Hippocampal formation (tissue), 2 donors: ENCODE measurements at places on chromosomes 7 and 10.

DNA sequence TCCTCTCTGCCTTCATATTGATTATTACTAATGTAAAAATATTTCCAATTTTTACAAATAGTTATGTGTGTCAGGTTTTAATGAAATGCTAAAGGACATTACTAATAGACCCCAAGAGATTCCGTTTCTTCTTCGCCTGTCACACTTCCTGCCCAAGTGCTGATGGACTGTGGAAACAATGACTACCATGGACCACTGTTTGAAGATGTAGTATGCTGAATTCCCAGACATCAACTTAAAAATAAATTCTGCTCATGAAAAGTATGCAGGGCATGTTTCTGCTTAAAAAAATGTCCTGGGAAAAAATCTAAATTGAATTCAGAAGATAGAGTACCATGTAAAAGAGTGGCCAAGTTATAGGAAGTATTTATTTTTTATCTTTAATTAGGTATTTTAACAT lies 52.1 kb downstream of the ST7 start:
- DNase-seq, result no peak

DNA sequence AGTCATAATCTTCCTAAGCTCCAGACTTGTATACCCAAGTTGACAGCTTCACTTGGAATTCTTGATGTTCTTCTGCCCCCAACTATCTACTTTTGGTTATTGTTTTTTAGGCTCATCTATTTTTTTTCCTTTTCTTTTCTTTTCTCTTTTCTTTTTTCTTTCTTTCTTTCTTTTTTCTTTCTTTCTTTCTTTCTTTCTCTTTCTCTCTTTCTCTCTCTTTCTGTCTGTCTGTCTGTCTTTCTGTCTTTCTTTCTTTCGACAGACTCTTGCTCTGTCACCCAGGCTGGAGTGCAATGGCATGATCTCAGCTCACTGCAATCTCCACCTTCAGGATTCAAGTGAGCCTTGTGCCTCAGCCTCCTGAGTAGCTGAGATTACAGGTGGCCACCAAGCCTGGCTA lies 36.5 kb downstream of the KMT2E start:
- DNase-seq, result no peak

GRCh38 chr10:33139181-33139646 lies 181.2 kb upstream of the ITGB1 start:
- no peak for DNase-seq

DNA sequence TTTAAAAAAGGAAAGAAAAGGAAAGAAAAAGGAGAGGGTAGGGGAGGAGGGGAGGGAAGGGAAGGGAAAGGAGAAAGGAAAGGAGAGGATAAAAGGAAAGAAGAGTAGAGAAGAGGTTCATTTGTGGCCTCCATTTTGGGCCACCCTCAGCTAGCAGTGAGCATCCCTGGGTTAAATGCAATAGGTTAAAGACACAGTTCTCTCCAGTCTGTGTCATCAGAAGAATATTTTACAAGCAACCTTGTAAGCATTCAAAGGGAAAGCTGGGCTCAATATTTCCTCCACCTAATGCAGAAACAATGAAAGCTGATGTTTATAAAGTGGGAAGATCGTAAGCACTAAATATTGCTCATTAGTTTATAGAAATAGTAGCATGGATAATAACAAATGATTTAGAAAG lies 219.1 kb upstream of the PITRM1 start:
- no peak for DNase-seq

DNA sequence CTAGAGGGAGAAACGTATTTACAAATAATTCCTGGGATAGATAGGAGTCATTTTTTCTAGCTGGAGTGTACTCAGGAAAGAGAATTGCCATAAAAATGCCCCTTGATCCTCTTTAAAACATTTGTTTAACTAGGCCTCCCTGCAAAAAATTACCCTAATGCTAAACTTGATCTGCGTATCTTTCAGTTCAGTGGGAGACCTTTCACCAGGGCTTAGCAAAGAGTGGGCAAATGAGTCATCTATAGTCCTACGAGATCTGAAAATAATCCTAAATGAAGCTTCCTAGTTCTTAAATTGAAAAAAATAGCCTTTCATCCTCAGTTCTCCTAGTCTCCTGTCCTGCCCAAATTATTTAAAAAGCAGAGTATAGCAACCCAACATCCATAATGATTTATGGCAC lies 198.6 kb upstream of the FRMD4A start:
- DNase-seq, result no peak

DNA sequence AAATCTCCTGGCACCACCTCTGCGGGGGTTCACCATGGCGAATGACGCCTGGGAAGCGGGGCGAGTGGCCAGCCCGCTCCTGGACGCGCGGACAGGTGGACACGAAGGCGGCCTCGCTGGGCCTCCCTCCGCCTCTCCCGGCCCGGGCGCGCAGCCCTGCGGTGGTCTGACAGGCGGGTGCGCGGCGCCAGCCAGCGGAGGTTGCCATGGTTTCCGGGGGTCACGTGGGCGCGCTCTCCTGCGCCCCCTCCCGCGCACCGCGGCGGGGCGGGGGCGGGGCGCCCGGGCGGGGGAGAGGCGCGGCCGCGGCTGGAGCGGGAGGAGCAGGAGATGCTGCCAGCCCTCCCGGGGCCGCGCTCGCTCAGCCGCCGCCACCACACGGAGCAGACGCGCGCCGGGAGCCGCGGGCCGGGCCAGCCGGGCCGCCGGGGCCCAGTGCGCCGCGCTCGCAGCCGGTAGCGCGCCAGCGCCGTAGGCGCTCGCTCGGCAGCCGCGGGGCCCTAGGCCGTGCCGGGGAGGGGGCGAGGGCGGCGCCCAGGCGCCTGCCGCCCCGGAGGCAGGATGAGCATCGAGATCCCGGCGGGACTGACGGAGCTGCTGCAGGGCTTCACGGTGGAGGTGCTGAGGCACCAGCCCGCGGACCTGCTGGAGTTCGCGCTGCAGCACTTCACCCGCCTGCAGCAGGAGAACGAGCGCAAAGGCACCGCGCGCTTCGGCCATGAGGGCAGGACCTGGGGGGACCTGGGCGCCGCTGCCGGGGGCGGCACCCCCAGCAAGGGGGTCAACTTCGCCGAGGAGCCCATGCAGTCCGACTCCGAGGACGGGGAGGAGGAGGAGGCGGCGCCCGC lies at the start of gene PRKAR2B:
TSS of gene PRKAR2B (plus strand) at position 359 of the 848 bp plus-strand sequence. CDS start at position 562, 203 bp downstream.
- peak; percentile 82 for DNase-seq

DNA sequence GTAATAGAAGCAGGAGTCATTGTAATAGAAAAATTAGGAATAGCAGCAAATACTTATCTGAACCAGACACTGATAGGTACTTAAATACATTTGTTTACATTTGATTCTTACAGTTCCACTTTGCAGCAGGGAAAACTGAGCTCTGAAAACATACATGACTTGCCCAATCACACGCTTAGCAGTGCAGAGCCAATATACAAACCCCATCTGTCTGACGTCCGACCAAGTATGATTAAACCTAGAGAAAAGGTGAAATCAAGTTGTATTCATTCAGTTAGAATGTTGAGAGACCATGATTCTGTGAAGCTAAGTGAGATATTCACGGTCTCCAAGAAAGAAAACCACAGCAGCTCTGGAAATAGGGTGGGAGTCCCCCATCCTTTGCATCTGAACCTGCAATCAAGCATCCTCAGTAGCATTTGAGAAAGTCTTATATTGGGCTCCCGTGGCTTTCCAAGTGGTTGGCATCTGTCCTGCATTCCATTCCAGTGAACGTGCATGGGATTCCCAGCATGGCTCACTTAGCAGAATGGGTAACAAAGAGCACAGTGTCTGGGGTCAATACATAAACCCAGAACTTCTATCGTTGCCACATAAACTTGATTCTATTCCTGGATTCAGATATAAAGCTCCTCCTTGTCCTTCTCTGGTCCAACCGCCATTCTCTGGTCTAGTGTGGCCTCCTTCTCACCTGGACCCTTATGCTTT lies 148.7 kb upstream of the RSU1 start:
- DNase-seq, result no peak

GRCh38 chr10:44102726-44103255 lies 282.1 kb downstream of the CXCL12 start:
- DNase-seq, result no peak

DNA sequence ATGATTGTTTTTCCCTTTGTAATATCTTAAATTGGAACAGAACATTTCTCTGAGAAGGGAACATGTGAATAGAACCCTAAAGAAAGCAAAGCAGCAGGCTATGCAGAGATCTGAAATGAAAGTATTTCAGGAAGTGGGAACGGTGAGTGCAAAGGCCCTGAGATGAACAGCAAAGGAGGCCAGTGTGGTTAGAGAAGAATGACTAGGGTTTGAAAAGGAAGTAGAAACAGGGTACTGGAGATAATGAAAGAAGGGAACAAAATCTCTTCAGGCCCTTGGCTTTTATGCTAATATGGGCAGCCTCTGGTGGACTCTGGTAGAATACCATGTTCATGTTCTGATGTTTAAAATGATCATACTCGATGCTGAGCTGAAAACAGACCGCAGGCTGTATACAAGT lies 22.2 kb downstream of the ARHGAP21 start:
- no peak for DNase-seq

GRCh38 chr7:254337-255037 lies 35.5 kb upstream of the FOXL3 start:
- no peak for DNase-seq

GRCh38 chr7:158957921-158958491 lies 101.6 kb downstream of the DYNC2I1 start:
- DNase-seq, result no peak

GRCh38 chr7:19116121-19117090 lies 1.0 kb downstream of the TWIST1 start:
- no peak for DNase-seq

DNA sequence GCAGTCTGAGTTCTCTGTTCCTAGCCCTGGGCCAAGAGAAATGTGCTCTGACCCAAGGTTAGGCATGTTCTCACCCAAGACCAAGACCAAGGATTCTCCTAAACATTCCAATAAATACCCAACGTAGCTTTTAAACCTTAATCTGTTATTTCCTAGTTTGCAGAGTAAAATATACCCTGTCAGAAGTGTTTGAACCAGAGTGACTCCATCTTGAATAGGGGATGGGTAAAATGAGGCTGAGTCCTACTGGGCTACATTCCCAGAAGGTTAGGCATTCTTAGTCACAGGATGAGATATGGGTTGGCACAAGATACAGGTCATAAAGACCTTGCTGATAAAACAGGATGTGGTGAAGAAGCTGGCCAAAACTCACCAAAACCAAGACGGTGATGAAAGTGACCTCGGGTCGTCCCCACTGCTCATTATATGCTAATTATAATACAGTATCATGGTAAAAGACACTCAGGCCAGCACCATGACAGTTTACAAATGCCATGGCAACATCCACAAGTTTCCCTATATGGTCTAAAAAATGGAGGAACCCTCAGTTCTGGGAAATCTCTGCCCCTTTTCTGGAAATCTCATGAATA lies 27.7 kb downstream of the PLXNA4 start:
- DNase-seq, result no peak

DNA sequence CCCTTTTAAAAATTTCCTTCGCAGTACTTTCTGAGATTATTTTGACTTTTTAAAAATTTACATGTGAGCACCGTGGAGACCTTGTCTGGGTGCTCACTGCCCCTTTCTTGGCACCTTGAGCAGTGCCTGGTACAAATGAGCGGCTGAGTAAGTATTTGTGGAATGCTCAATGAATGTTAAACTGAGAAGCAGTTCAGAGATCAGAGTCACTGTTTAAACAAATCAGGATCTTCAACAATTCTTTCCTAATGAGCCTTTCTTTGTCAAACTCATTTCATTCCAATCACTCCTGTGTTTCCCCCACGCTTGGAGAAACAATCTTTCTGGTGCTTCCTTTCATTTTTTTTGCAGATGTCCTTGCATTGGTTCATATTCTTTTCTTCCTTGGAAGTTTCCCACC lies 611.3 kb upstream of the GALNT17 start:
- DNase-seq, result no peak

DNA sequence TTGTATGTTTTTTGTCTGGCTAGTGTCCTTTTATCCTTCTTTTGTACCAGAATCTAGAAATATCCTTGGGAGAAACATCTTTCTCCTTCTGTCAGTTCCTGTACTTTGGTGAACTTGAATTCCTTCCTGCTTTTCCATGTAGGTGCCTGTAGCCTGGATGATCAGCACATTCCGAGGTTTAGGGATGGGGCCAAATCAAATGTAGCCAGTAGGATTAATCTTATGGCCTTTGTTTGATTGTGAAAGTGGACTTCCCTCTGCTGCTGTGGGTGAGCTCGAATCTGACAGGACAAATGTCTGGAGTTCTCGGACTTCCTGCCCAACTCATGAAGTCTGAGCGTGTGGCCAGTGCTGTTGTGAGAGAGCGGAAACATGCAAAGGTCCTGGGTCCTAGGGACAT lies 33.2 kb upstream of the NAMPT start:
- no peak for DNase-seq

DNA sequence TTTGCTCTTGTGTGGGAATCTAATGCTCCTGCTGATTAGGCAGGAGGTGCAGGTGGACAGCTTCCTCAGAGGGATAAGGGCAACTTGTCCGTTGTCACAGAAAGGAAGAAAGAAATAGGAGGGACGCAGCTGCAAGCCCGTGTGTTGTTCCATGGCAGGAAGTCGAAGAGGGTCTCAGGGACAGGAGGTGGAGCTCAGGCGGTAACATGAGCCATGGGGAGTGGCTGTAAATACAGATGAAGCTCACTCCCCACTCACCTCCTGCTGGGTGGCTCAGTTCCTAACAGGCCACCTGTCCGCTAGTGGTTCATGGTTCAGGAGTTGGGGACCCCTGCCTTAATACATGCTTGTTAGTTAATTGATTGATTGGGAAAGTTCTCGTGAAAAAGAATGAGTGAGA lies 101.7 kb upstream of the SFMBT2 start:
- no peak for DNase-seq

DNA sequence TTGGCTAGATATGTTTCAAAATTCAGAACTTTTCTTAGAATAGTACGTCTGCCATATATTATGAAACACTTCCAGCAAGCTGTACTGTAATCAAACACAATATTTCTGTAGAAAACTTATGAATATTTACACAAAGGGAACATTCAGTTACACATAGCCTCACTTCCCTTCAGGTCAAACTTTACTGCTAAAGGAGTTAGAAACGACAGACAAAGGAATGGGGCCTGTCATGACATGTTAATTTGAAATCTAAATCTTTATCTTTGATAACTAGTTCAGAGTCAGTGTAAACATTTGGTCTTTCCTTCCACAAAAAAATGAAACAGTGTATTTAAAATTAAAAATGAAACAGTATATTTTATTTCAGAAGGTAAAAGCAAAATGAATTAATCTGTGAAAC lies 1.0 kb upstream of the CROT start:
- no peak for DNase-seq

- DNase-seq, result no peak
These were observed 1.9 kb downstream of the DKK1 start for GRCh38 chr10:52316001-52316400.

DNA sequence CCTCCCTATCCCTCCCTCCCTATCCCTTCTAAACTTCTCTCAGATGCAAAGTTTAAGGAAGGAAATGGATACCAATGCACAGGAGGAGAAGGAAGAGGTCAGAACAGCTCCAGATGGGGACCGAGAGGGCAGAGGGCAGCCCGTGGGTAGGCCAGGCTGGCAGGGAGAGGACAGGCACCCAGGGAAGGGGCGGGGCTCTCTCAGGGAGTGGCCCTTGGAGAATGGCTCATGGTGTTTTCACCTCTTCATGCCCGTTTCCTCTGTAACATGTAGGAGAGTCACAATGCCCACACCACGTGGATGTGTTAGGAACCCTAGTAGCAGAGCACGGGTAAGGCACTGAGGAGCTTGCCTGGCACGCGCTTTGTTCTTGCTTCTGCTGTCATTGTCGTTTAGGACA lies 264.5 kb downstream of the CELF2 start:
- DNase-seq, result no peak

- no peak for DNase-seq
These were observed 169.7 kb downstream of the SKAP2 start for GRCh38 chr7:26694713-26695112.

GRCh38 chr10:20100171-20100570 lies 283.9 kb downstream of the PLXDC2 start:
- DNase-seq, result no peak

- DNase-seq, result no peak
These were observed 31.2 kb downstream of the BMPER start for GRCh38 chr7:33936503-33936902.
